ENCODE measurements at places on chromosomes 6 and 20. TPM values are rescaled to one million over a fixed set of nuclear protein-coding genes. Genes with fewer than 3 reads are reported as not detected.

DNA sequence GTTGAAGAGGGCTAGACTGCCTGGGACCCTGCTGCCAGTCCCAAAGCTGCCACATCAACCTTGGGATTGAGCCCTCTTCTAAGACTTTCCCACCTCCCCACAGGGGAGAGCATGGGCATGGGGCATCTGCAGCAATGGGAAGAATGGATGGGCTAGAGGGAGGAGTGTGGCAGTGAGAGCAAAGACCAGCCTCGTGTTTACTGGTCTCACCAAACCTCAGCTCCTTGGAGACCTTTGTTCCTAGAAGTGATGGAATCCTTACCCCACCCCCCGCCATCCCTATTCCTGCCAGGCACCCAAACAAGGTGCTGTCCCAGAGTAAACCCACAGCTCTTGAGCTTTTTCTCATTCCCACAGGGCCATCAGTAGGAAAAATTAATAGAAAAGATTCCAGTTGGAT, 20.0 kb upstream of the ARMC12 start:
- no peaks in the 10 kb centered on the region for H3K36me3 ChIP-seq
- H3K27me3 ChIP-seq = no peaks in the 10 kb centered on the region
- no peak for DNase-seq

DNA sequence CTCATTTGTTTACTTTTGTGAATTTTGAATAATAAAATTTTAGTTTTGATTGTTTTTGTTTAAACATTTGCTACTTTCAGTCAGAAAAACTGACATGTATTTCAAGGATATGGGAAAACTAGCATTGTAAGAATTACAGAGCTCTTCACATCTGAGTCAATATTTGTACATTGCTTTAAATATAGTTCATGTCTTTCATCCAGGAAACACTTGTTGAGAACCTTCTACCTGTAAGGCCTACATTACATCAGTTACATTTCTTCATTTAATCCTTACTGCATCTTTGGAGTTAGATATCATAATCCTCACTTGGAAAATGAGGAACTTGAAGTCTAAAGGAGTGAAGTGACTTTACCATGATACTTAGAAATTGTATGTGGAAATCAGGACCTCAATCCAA, 242.9 kb downstream of the KCNQ5 start:
- H3K27ac ChIP-seq = no peak overlapping the region
- H3K36me3 ChIP-seq = no peaks in the 10 kb centered on the region
- no peak for DNase-seq
- no peaks in the 10 kb centered on the region for H3K4me1 ChIP-seq
- H3K27me3 ChIP-seq = no peaks in the 10 kb centered on the region

DNA sequence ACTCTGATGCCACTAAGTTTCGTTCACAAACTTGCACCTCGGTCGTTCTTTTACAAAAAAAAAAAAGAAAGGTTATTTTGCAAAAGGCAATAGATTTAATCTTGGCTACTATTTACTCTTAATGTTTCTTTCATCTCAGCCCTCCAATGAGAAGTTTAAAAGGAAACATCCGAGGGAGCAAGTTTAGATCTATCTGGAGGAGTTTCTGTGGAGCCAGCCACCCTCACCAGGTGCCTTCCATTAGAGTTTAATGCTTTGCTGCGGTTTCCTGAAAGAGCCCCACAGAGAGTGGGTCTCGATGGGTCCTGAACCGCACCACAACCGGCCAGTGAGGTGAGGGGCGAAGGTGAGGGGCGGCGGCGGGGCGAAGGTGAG, 632 bp downstream of the PRKN start:
- peak overlapping the region; percentile 86 for H3K4me3 ChIP-seq
- no peak for DNase-seq
- no peaks in the 10 kb centered on the region for H3K36me3 ChIP-seq
- no peak overlapping the region for H3K27ac ChIP-seq
- H3K4me1 ChIP-seq = peaks cover 3% of the 10 kb centered on the region

- peaks cover under 1% of the 10 kb centered on the region for H3K27me3 ChIP-seq
- H3K4me3 ChIP-seq = no peak overlapping the region
- no peaks in the 10 kb centered on the region for H3K4me1 ChIP-seq
- DNase-seq = no peak
- H3K36me3 ChIP-seq = no peaks in the 10 kb centered on the region
Measured at GRCh38 chr6:109984410-109984809, 6.3 kb downstream of the GPR6 start.

DNA sequence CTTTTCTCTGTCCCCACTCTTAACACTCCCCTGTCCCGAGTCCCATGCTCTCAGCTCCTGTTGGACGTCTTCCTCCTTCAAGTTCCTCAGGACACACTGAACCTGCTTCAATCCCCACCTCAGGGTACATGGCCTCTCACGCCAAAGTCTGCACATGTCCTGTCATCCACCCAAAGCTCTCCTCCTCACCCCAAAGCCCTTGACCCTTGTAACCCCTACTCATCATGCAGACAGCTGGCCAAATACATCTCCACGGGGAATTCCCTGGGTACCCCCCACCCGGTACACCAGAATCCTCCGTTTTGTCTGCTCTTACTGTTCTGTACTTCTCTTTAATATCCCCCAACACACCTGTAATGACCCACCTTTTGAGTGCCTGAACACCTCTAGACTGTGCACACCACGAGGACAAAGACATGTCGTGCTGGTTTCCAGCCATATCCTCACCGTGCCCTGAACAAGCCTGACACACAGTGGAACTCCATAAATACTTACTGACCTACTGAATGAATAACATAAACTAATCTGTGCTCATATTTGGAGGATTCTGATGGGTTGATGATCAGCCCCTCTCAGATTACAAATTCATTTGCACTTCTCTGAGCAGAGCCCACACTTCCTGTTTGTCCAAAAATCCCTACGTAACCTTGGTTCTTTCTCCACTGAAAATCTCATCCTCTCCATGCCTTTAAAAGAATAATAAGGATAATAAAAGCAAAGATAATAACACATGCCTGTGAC, 66.8 kb upstream of the EYA2 start:
- H3K27ac ChIP-seq = no peak overlapping the region
- no peaks in the 10 kb centered on the region for H3K36me3 ChIP-seq

DNA sequence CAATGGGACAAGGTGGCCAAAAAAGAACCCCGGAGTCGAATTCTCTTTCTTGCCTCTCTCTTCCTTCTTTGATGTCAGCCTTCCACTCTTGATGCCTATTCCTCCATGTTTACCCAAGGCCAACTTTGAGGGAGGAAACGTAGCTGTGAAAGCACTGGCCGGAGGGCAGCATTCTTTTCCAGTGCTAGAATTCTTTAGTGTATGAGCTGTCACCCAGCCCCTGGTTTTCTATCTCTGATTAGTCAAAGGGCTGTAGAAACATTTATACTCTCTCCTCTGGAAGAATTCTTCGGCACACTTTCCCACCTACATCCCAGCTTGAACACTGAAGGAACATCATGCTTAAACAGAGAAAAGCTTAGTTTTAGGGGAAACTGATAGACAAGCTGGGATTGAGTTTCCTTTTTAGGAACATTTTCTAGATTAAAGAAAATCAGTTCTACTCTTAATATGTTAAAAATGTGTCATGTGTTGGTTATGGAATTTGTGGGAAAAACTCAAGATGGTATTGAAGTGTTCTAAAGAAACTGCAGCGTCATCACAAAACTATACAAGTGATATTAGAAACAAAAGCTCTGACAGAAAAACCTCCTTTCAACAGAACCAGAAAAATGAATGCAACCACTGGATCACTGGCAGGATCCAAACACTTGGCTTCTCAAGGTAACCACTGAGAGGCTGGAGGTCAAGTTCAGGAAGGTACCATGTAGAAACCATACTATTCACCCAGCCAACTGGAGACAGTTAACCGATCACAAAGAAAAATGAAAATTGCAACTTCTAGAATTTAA, 20.7 kb upstream of the UTRN start:
- H3K27me3 ChIP-seq = no peaks in the 10 kb centered on the region
- H3K4me1 ChIP-seq = peaks cover 9% of the 10 kb centered on the region
- peak; percentile 57 for DNase-seq

DNA sequence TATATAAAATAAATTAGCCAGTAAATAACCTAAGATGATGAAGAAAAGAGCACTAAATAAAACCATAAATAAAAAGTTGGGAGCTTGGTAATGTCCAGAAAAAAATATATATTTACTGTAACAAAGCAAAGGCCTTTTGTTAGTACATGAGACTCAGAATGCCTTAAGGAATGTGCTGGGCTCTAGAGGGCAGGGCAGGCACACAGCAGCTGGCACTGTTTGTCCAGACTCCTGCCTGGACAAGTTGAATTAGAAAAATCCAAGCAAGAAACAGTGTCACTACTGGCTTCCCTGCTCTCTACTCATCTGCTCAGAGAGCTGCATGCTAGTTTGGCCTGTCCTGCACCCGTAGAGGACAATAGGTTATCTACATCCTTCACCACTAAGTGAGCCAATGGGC, 8.8 kb downstream of the DEFB129 start:
- no peaks in the 10 kb centered on the region for H3K36me3 ChIP-seq
- H3K4me1 ChIP-seq = no peaks in the 10 kb centered on the region
- DNase-seq = no peak
- H3K27me3 ChIP-seq = peaks cover 3% of the 10 kb centered on the region
- no peak overlapping the region for H3K27ac ChIP-seq

- peaks cover under 1% of the 10 kb centered on the region for H3K4me1 ChIP-seq
- H3K36me3 ChIP-seq = no peaks in the 10 kb centered on the region
- no peak for DNase-seq
- no peaks in the 10 kb centered on the region for H3K27me3 ChIP-seq
Measured at GRCh38 chr6:42390228-42390934, 61.3 kb downstream of the TRERF1 start.

- no peak for DNase-seq
- H3K4me1 ChIP-seq = peaks cover 14% of the 10 kb centered on the region
- H3K27me3 ChIP-seq = no peaks in the 10 kb centered on the region
- peak overlapping the region; percentile 49 for H3K4me3 ChIP-seq
Measured at GRCh38 chr6:158338311-158339112, 26.2 kb downstream of the TULP4 start.

- H3K36me3 ChIP-seq = peaks cover 24% of the 10 kb centered on the region
- DNase-seq = no peak
- no peak overlapping the region for H3K4me3 ChIP-seq
Measured at GRCh38 chr6:7234547-7234946, 78.5 kb downstream of the SSR1 start.

DNA sequence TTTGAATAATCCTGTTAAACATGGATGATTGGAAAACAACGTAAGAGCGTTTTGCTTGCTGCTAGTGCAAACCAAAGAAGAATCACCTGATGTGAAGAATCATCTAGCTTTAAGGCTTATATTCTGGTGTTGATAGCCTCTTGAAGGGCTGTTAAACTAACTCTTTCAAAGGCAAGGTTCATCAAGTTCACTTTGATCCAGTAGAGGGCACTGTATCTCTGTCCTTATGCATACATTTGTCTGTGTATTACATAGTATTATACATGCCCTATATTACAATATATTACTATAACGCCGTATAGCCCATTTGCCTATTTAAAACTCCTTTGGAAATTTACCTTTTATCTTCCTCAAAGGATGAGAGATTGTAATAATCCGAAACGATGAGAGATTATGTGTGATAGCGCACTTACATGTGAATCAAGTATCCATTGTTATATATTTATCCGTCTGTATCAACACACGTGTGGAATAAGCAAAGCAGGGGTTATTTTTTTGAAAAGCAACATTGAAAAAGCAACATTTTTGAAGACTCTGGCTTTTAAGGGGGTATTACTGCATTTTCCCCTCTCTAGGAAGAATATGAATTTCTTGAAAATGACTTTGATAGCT, 50.8 kb upstream of the NRN1 start:
- H3K27me3 ChIP-seq = no peaks in the 10 kb centered on the region
- no peak for DNase-seq
- H3K27ac ChIP-seq = no peak overlapping the region
- no peaks in the 10 kb centered on the region for H3K4me1 ChIP-seq

- H3K27ac ChIP-seq = no peak overlapping the region
- no peaks in the 10 kb centered on the region for H3K36me3 ChIP-seq
- no peak for DNase-seq
- no peaks in the 10 kb centered on the region for H3K27me3 ChIP-seq
- no peak overlapping the region for H3K4me3 ChIP-seq
- H3K4me1 ChIP-seq = no peaks in the 10 kb centered on the region
Measured at GRCh38 chr6:7669742-7670141, 56.2 kb upstream of the BMP6 start.

DNA sequence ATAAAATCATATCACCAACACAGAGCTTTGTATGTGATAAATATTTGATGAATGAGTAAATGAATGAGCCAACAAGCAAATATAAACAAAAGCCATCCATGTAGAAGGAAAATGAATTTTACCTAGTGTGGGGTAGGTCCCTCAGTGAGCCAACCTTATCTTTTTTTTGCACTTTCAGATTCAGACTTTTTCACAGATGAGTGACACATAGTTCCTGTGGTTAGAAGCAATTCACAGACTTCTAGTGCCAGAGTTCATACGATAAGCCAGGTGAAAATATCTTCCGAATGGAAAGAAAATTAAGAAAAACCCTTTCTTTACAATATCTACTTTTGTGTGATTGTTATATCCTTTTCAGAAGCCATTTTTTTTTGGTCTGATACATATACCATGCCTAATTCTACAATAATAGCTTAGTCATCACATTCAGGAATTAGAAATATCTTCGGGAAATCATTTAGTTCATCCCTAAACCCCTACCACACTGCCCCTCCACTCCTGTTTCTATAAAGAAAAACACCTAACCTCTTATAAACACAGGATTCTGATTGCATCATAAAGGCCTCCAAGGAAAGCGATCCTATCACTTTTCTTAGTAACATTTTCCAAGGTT, 82.7 kb upstream of the CNR1 start:
- H3K27ac ChIP-seq = no peak overlapping the region
- no peaks in the 10 kb centered on the region for H3K27me3 ChIP-seq
- H3K36me3 ChIP-seq = no peaks in the 10 kb centered on the region
- DNase-seq = no peak
- no peaks in the 10 kb centered on the region for H3K4me1 ChIP-seq
- no peak overlapping the region for H3K4me3 ChIP-seq

GRCh38 chr20:11267131-11267761, 593.4 kb upstream of the JAG1 start:
- no peaks in the 10 kb centered on the region for H3K36me3 ChIP-seq
- H3K27me3 ChIP-seq = no peaks in the 10 kb centered on the region
- H3K4me1 ChIP-seq = peaks cover 6% of the 10 kb centered on the region
- peak; percentile 58 for DNase-seq

Gene TMEM217
- 1.1 TPM for total RNA-seq

Gene TMEM74B
- total RNA-seq = 4.9 TPM

Gene TAAR6
- not detected for total RNA-seq
